Fibroblast of pulmonary artery (primary cell): ENCODE measurements at places on chromosomes 7 and 10.

DNA sequence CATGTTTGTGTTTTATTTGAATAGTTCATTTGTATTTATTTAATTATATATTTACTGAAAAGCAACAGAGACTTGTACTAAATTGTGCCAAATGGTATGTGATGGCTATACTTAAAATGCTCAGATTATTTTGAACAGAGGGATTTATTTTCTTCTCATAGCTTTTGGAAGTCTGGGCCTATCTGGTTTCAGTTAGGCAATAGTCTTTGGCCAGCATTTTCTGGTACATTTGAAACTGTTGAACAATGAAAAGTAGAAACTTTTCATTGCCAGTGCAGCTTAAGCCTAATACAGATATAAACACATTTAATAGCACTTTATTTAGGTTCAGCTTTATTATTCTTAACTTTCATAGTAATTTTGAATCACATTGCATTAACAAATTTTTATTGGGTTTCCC lies 188.0 kb downstream of the TAX1BP1 start:
- no peak for DNase-seq

GRCh38 chr10:72852508-72852907 lies 41.0 kb upstream of the OIT3 start:
- no peak for DNase-seq

DNA sequence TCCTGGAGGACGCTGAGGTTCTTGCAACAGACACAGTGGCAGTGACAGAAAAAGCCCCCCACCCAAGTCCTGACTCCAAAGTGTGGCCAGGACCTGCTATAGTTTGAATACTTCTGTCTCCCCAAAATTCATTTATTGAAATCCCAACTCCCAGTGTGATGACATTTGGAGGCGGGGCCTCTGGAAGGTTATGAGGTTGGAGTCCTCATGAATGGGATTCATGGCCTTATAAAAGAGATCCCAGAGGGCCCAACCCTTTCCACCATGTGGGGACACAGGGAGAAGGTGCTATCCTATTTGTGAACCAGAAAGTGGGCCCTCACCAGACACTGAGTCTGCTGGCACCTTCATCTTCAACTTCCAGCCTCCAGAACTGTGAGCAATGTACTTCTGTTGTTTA lies 18.3 kb downstream of the ANXA11 start:
- DNase-seq: no peak

DNA sequence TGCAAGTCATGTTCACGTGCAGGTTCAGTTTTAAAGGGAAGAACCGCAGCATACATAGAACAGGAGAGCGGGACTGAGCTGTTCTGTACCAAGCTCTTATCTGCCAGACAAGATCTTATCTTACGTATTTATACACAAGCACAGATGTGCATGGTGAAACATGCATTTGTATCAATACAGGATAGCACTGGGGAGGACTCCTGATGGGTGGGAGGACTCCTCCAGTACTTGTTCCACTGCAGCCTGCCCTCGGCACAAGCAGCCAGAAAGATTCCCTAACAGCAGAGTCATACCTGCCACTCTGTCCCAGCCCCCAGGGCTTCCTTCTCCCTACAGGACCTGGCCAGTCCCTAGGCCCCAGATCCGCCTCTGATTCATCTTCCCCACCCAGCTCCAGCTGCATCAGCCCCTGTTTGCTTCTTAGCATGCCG lies 13.2 kb upstream of the PRKCQ start:
- DNase-seq: no peak

GRCh38 chr7:84182301-84182700 lies 12.3 kb downstream of the SEMA3A start:
- DNase-seq: no peak

DNA sequence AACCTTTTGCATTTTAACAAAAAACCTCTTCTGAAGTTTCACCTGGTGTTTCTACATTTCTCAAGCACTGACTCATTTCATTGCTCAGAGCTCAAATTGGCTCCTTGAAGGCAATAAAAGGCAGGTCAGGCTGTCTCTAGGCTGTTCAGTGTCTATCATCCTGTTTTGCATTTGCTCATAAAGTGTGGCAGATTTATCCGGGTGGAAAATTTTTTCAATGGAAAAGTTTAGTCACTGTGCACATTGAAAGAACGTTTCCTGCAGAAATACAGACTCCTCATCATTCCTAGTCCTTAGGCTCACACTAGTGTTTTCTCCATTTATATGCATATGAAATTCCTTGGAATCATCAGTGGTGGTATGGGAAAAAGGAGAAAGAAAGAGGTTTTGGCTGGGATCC lies 114.2 kb upstream of the DGKB start:
- DNase-seq: no peak

DNA sequence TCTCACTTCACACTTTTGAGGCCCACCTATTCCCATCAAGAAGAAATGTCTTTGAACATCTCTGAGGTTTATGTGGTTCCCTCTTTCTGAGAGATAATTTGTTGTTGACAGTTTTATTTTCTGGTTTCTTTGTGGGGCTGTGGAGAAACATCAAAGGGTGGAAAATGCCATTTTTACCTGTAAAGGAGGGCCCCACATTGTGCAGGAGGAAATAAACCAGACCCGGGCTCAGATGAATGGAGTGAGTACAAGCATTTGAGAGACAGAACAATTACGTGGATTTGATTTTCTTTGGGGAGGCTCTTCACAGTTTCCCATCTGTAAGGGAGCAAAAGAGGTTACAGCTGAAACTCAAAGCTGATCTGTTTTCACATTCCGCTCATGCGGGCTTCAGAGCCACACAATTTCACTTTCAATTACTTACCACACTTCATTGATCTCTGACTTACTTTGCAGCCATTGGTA lies 29.8 kb downstream of the ITPRIP start:
- no peak for DNase-seq

- no peak for DNase-seq
Measured at GRCh38 chr7:27157702-27158431, 1.4 kb upstream of the HOXA7 start.

GRCh38 chr10:117462424-117462792 lies 80.1 kb upstream of the EMX2 start:
- DNase-seq: no peak

DNA sequence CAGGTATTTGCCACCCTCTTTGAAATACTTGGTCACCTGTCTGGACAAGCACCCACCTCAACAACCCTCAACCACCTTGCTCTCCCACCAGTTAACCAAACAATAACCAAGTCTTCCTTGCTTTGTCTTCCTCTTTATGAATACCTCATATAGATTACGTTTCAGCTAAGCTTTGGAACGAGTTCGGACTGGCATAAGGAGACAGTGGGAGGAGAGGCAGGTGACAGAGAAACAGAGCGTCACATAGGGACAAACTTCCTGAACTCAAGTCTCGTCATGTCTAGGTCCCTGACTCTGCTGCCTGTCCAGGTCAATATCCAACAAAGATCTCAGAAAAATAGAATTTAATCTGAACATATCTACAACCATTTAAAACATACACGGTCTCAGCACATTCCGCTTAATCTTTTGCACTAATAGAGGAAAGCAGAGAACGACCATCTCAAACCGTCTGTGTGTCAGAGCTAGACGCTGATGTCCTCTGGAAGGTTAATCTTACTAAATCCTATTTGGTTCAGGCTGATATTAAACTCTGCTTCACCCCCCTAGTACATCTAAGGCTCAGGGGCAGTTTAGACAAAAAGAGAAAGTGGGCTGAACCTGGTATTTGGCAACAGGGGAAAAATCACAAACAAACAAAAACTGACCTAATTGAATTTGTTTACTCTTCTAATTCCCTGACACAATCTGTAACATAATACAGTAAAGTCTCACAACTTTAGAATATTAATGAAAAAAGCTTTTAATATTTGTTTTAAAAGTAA lies 26.4 kb upstream of the SVOPL start:
- no peak for DNase-seq

DNA sequence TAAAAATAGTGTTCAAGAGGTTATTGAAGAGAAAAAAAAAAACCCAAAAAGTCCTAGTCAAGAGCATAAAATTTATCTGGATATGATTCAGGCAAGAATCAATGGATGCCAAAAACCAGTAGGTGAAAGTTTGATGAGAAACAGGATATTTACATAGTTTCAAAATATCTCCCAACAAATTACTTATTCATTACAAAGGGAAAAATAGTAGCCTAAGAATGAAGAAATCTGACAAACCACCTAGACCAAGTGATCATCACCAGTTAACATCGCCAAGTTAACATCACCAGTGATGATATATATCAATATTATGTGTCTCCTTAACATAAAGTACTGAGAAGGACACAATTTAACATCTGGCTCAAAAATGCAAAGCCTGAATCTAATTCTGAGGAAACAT lies 85.2 kb downstream of the RNLS start:
- DNase-seq: no peak

- no peak for DNase-seq
Measured at GRCh38 chr10:70583669-70584037, 18.9 kb downstream of the PRF1 start.

GRCh38 chr10:126977216-126977615 lies 72.0 kb downstream of the DOCK1 start:
- no peak for DNase-seq

- no peak for DNase-seq
Measured at GRCh38 chr7:11171569-11172192, 198.0 kb downstream of the PHF14 start.

DNA sequence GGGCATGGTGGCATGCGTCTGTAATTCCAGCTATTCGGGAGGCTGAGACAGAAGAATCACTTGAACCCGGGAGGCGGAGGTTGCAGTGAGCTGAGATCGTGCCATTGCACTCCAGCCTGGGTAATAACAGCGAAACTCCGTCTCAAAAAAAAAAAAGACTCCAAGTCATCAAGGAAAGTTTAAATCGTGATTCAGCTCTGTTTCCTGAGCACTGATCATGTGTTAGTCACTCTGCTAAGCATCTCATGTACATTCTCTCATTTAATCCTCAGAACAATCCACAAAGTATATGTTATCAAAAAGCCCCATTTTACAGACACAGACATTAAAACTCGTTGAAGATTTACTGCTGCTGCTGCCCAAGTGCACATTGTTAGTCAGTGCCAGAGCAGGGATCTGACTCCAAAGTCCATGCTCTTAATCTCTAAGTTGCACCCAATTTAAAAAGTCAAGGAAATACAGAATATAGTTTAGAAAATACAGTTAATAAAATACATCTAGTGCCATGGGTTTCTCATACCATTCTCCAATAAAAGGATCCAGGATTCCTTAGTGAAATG lies 6.2 kb downstream of the PIK3AP1 start:
- no peak for DNase-seq

DNA sequence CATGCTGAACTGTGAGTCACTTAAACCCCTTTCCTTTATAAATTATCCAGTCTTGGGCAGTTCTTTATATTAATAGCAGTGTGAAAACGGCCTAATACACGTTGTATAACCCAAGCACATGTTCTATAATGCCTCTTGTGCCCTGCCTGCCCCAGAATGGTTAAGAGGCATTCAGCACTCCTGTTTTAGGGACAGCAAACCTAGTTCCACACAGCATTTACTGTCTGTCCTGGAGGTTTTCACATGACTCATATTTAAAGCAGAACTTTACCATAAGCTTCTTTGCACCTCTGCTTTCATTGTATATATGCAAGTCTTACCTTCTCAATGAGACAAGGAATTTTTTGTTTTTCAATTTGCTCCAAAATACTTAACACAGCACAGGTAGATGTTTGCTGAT lies 144.8 kb downstream of the ICA1 start:
- no peak for DNase-seq

DNA sequence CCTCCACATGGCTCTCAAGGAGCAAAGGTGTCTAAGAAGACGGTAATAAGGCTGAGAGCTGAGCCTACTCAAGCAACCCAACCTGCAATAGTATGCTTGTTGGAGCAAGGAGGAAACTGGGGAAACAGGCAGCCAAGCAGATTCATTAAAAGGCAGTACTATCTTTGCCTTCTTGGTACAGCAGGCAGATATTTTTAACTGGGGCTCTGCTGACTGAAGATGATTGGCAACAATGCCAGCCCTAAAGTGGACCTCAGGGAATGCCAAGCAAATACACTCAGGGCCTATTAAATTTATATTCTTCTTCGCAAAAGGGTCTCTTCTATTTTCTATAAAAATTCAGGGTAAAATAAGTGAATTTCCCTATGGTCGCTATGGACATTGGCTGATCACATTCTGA lies 109.4 kb upstream of the PCGF5 start:
- DNase-seq: no peak

DNA sequence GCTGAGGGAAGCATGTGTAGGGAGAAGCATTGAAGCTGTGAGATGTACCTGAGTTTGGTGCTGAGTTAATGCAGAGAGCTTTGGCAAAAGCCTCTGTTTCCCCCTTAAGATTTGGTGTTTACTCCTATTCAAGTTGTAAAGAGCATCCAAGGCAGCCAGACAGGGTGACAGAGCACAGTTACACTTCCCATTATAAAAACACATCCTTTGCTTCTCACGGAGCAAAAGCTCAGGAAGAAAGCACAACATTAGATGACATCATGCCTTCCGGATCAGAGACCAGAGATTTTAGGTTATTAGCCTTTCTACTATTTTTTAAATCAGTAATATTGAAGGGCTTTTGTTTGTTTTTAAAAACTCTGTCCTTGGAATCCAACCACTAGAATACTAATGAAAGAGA lies 182.9 kb downstream of the DOCK4 start:
- DNase-seq: peak; percentile 23

- DNase-seq: peak; percentile 98
Measured at GRCh38 chr10:63114031-63114814, 18.9 kb upstream of the NRBF2 start.

- no peak for DNase-seq
Measured at GRCh38 chr7:44152971-44153947, 12.1 kb upstream of the MYL7 start.

- peak; percentile 25 for DNase-seq
Measured at GRCh38 chr7:3309140-3309539, 8.1 kb downstream of the SDK1 start.

- no peak for DNase-seq
Measured at GRCh38 chr7:39582536-39582935, 16.3 kb downstream of the YAE1 start.

DNA sequence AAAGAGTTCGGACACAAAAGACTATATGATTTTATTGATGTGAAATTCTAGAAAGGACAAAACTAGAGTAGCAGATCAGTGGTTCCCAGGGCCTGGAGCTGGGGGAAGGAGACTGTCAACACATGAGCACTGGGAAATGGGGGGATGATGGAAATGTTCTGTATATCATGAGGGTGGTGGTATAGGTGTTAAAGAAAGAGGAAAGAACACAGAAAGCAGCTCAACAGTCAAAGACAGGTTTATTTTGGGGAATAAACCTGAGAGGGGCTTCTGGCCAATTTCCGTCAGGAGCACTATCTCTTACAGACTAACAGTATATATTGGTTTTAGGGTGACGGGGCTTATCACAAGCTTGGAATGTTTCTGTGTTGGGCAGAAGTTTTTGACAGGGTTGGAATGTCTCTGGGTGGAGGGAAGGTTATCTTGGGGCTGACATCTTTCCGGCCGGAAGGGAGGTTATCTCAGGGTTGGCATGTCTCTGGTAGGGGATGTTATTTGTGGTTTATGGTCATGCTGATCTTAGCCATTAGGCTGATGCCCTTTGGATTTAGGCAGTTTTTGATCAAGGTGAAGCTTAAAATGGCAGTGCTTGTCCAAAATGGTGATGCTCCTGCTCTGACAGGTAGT lies 254.6 kb upstream of the NRP1 start:
- no peak for DNase-seq

- DNase-seq: peak; percentile 64
Measured at GRCh38 chr7:47557694-47558670, 23.9 kb downstream of the TNS3 start.

GRCh38 chr7:84822941-84823510 lies 363.8 kb downstream of the SEMA3D start:
- no peak for DNase-seq
